ENCODE measurements at places on chromosomes 2 and 18.

GRCh38 chr2:88842656-88843460, 151.4 kb downstream of the RPIA start:
- no peak for DNase-seq

DNA sequence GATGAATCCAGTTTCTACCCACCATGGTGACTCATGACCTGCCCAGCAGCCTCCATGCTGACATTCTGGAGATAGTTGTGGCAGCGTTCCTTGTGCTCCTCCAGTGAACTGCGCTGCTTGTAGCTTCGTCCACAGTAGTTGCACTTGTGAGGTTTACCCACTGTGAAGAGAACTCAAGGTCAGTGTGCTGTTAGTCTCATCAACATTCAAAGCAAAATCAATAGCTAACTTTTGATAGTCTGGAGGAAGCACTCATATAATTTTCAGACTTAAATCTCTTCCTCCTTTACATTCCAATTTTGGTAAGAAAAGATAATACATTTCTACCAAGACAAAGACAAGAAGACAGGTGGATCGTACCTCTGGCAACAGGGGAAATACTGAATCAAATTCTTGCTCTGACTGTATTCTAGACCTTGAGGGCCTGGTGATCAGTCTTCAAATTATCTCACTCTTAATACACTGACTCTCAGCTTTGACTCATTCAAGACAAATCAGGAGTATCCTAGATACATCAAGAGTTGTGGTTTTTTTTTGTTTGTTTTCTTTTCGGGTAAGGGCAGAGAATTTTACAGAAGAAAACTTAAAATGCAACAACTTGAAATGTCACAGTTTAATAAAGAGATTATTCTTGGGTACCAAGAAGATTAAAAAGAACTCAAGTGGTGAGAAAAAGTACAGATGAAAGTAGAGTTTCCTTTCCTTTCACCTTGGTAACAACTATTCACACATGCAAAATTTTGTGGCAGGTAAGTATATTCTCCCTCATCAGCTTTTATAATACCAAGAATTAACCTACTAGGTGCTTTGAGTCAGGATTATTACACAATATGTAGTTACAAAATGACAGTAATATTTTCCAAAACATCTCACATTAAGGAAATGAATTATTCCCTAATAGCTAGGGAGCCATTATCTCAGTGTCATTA, 129.2 kb downstream of the IKZF2 start:
- no peak for DNase-seq

DNA sequence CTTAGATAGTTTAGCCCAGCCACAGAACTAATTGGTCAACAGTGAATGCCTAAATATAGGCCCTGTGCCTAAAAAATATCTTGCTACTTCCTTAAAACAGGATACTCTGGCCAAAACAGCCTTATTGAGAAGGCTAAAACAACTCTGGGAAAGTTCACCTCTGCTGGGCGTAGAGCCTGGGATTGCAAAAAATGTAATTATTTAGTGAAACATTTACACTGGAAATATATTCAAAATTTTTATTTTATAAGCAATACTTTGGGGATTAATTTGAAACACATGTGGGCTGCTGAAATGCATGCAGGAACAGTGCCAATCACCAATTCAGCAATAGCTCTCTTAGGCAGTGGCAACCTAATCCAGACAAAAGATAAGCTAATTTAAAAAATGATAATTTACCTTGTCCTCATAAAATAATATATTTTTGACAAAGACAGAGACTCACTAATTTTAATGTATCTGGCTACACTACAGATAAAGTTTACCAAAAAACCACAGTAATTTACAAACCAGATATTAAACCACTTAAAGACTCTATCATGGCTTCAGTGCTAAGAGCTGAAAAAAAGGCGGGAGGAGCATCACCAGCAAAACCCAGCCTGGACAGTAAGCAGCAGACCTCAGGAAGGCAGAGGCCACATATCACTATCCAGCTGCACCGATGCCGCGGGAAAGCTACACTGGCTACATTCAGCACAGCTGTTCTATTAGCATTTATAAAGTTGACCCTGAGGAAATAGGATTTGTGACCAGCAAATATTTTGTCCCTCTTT, 18.5 kb downstream of the TRAK2 start:
- DNase-seq: no peak

DNA sequence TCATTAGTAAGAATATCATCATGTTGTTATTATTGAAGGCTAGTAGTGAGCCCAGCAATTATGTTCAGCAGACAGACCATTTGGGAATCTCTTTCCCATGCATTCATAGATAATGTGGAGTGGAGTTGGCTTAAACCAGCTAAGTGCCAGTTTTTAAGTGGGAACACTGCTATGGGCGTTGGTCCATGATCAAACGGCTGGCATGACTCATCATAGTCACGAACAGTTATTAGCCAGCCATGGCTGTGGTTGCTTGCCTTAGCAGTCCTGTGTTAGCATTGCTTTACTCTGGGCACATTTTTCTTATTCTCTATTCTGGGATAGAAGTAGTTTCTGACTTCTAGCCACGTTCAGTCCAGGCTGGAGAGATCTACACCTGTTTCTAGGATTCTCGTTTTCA, 17.7 kb downstream of the EIF4E2 start:
- no peak for DNase-seq

DNA sequence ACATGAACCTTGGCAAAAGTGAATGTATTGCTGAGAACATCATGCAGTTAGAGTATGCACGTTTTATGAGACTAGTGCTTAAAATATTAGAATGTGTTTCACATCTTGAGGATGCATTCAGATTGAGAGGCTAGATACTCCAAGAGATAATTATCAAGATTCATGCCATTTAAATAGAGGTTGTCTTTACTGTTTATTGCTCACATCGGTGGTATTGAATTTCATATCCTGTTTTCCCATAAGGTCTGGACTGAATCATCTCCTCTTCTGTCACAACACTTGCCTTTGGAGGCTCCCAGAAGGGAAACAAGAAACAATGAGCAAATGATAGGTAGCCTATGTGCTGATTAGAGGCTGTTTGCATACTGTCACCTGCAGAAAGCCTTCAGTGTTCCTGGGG, 83.8 kb downstream of the CLHC1 start:
- DNase-seq: no peak

DNA sequence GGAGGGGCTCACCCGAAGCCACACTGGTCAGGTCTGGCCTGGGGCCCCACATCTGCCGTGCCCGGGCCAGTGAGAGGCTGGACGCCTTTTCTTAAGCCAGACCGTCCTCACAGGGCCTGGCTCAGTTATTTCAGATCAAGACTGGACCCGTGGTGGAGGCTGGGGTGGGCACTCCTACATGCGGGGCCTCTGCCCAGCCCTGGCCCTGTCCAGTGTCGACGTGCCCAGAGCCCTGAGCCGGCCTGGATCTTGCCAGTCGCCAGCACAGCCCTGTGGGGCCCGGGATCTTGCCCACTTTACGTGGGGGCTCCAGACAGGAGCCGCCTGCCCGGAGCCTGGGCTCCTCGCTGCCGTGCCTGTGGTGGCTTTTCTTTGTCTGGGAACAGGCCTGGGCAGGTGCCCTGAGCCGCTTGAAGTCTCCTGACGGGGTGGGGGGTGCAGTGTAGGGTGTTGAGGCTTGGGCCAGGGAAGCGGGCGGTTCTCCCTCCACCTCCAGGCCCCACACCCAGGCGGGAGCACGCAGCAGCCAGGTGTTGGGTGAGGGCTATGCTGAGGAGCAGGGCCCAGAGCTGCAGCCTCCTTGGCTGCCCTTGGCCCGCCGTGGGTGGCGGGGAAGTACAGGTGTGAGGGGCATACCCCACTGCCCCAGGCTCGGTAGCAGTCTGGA, 6.0 kb downstream of the GPC1 start:
- no peak for DNase-seq

- DNase-seq: peak; percentile 78
Observed at GRCh38 chr2:216013080-216013909, at the start of gene MREG. Gene MREG, minus strand, starts transcription at chr2:216013551. Its CDS starts 224 bp downstream, at chr2:216013327.

GRCh38 chr2:213175673-213176247, 24.3 kb upstream of the IKZF2 start:
- DNase-seq: no peak

DNA sequence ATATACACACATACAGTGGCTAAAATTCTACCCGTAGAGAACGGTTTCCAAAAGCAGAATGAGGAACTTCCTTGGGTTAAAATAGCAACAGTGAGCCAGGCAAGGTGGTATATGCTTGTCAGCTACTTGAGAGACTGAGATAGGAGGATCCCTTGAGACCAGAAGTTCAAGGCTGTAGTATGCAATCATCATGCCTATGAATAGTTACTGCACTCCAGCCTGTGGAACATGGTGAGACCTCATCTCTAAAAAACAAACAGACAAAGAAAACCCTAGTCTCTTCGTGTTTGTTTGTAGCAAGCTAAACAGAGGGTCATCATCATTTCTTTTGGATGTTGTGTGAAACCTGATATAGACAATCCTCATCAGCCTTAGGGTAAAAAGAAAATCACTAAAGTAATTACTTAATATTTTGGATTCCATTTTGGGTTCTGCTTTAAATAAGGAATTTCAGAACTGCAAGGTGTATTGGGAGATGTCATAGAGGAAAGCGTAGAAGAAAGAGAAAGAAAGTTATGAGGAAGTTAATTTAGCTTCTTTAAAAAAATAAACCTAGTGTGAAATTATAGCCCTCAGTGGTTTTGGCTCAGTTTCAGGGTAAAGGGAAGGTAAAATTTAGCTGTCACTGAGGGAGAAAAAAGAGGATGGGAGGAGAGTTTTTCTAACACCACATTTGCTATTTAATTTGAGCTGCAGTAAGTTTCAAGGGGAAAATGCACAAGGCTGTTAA, 46.5 kb downstream of the PLEK start:
- DNase-seq: no peak

DNA sequence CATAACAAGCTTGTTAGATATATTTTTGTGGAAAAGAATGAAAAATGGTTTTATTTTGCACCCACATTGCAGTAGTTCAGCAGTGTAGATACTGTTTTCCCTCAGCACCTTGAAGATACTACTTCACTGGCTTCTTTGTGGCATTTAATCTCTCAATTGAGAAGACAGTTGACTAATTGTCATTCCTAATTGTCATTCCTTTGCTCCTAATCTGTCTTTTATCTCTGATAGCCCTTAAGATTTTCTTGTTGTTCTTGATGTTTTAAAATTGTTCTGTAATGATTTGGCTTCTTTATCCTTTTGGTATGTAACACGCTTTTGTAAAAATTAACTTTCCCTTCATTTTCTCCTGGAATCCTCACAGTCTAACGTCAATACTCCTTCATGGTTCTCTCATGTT, 38.0 kb upstream of the CCNYL1 start:
- DNase-seq: no peak

GRCh38 chr2:3601561-3602271, 6.8 kb downstream of the COLEC11 start:
- DNase-seq: no peak

DNA sequence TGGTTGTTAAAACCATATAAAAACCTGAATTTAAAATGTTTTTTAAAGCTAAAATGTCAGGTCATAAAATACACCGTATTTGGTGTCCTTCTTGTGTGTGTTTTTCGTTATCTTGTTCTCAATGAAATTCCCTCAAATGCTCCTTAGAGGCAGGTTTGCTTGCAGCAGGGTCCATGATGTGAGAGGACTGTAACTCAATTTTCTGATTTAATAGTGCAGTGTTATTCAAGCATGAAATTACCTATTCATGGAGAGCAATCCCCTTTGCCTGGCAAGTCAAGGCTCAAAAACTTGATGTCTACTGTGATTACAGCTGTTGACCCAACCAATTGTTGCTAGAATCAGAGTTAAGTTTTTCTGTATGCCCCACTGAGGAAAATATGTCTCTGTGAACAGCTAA, 318.2 kb downstream of the GALNT13 start:
- no peak for DNase-seq

DNA sequence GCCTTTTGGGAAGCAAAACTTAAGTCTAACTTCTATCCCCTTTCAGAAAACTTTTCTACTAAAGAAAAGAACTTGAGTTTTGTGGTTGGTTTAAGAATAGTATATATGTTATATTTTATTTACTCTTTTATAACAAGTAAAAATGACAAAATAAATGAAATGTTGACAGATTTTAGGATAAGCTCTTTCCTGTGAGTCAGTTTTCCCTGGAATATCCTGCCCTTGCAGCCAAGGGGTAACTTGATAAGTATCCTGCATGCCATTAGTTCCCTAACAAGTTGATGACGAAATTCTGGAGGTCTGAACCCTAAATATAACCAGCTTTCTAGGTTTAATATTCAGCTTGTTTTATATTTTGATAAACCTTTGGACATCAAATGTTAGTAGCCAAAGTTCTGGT, 7.3 kb upstream of the HTR2B start:
- DNase-seq: no peak

GRCh38 chr2:224111576-224111975, 72.5 kb upstream of the SERPINE2 start:
- DNase-seq: no peak

- DNase-seq: no peak
Observed at GRCh38 chr18:10791169-10791831, 265.5 kb downstream of the NAPG start.

GRCh38 chr2:203623096-203623495, 83.3 kb upstream of the CD28 start:
- DNase-seq: no peak

- DNase-seq: no peak
Observed at GRCh38 chr2:241070361-241070760, 31.7 kb downstream of the MTERF4 start.

DNA sequence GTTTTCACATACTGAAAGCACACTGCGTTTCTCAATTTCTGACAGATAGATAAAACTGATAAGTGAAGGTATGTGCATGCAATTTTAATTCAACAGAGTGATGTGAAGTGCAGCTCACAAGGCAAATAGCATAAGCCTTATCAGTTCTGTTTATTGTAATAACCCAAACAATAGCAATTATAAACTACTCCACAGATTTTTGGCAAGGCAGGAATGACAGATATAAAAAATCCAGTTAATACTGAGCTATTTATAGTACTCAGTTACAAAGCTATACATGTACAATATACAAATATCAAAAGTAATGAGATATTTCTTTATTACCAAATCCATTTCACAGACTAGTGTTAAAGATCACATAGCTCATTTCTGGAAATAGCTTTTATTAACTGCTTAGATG, 210.9 kb upstream of the KLHL14 start:
- DNase-seq: no peak

DNA sequence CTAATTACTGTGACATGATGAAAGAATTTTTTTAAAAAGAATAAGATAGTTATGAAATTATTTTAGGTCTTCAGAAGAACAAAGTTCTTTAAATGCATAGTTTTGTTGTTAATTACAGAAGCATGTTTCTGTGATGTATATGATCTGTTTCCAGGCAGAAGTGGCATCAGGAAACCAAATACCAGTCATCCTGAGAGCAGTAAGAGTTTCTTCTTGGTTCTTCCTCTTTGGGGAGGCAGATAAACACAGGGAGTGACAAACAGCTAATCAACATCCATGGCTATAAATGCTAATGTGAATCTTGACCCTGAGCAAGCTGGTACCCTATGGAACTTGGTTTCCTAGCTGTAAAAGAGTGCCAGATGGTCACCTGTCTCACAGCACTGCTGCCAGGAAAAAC, 29.2 kb downstream of the WIPF1 start:
- DNase-seq: no peak
